ELR (cell line): ENCODE measurements at places on chromosomes 5 and 9.

DNA sequence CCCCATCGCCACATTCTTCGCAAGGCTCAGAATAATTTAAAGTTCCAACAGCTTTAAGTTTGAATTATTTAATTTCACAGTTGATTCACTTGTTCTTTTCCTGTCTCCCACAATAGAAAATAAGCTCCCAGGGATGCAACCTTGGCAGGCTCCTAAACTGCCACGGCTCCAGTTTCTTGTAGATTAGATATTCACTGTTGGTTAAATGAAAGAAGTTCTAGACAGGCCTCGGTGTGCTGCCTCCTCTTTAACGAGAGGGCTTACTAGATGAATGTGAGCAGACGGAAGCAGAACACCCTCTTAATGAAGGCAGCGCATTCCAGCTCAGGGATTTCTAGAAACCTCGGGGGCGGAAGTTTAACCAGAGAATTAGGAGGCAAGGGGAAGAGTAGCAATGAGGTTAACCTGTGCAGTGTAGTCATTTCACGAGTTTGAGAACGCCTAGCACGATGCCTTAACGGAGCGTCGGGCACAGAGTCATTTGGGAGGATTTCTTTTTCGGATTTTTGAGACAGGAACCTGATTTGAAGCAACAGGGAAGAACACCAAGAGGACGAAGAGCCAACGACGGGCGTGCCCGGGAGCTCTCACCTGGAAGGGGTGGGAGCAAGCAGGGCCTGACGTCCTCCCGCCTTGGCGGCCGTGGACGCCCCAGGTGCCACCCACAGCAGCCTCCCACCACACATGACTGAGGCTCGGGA lies 637 bp upstream of the SMC5 start:
- peak; percentile 56 for DNase-seq

DNA sequence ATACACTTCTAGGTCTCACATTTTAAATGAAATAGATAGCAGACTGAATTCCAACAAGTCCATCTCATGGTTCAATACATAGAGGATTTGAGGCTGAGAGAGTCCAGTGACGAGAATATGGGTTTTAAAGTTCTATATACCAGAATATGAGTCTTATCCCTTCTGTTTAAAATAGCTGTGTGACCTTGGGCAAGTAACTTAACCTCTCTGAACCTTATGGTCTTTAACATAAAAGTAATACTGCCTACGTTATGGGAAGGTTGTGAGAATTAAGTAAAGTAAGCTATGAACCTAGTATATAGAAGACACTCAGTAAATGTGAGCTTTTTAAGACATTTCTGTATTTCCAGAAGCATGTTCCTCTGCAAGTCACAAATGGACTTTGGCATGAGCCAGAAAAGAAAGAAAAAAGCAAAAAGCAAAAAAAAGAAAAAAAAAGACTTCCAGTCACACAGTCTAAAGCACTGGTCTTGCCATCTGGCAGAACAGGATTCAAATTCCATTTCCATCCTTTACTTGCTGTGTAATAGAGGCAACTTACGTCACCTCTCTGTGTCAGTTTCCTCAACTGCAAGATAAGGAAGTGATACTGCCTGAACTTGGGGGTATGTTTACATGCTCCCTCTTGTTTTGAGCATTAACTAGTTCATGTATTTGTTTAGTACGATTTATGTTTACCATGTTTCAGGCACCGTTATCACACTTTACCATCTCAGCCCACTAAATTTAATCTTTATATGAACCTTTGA lies 248.2 kb downstream of the TRIM32 start:
- no peak for DNase-seq

GRCh38 chr9:100698945-100699344 lies 121.1 kb downstream of the CAVIN4 start:
- no peak for DNase-seq

DNA sequence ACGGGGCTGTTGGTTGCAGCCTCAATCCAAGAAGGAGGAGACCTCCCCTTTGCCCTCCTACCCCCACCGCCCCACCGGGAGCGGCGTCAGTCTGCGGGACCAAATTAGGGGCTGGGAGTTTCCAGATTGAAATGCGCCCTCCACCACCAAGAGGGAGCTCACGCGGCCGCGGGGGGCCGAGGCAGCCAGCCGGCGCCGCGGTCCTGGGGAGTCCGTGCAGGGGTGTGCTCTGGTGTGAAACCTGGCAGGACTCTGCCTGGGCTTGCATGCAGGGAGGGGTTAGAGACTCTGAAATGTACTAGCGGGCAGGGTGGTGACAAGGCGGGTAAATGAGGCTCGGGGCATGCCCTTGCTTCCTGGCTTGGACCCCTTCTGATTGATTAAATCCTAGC lies 989 bp upstream of the FBN2 start:
- DNase-seq, result peak; percentile 55

- DNase-seq, result no peak
These were observed 13.0 kb downstream of the RGS7BP start for GRCh38 chr5:64518793-64519192.
